ENCODE measurements at places on chromosomes 2 and 18.

DNA sequence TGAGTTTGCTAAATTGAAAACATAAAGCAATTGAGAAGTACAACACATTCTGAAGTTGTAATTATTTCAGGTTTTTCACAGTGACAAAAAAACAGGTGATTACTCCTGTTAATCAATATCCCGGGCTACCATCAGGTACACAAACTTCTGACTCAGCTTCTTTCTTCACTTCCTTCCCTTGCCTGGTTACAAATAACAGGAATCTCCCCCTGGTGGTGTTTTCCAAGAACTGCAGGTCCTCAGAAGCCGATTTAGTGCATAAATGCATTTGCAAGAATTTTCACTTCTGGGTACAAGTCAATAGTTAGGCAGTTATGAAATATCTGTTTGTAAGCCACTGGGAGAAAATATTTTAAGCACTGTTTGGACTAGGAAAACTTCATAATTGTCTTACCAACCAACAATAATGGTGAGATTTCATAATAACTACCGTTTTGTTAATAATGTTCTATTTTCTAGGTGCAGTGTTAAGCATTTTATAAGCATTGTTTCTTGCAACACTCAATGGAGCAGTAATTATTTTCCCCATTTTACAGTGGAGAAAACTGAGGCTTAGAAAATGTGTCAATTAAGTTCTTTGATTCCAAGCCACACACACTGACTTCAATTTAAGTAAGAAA lies 12.4 kb upstream of the GMCL1 start:
- DNase-seq = peak; percentile 61

GRCh38 chr2:150472511-150472899 lies 15.0 kb downstream of the RND3 start:
- no peak for DNase-seq

DNA sequence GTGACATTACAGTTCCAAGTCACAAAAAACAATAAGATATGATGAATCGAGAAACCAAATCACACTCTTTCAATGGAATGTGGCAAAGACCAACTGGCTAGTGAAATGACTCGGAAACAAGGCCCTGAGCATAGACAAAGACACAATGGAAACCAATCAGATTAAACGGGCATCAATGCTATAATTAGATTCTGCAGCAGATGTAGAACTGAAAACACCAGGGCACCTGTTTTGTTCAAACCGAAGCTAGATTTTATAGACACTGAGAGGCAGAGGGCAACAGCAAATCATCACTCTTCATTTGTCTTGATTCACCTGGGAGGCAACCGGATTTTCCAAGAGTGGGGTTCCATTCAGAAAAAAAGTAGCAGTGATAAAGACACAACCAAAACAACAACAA lies 92.8 kb upstream of the BARD1 start:
- no peak for DNase-seq

DNA sequence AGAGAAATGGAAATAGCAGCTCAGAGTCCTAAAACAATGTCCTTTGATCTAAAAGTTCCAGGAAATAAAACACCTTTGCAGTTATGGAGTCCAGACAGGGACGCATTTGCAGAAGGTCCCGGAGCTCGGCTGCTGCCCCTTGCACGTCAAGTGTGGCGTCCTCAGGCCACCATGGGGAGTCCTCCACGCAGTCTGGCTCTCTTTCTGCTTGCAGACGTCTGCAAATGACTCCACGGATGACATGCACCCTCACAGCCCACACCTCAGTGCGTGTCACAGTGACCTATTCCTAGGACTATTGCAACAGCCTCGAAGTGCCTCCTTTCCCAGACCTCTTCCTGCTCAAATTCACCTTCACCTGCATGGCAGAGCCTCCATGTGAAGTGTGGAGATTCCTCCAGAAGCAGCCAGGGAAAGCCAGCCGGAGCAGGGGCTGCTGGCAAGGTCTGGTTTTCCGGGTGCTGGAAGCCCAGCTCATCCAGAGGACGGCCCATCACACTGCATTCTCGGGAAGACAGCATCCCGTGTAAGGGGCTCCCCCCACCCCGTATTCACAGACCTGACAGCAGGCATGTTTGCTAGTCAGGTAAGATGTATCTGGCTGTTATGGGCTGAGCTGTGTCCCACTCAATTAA lies 137.7 kb downstream of the ASB1 start:
- no peak for DNase-seq

DNA sequence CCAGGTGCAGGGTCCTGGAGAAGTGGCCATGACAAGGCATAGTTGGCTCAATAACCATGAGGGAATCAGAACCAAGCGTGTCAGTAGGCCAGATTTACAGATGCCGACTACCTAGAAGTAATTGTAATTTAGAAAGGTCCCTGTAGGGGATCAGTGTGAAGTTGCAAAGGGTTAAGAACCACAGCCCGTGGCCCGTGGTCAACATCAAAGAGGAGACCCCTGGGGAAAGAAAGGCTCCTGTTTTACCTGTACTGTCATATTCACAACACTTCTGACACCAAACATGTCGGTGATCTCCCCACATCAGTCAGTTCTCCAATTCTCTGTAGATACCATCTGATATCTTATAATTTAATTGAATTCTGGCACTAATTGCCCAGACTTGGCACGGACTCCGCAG lies 31.0 kb downstream of the SP100 start:
- no peak for DNase-seq

GRCh38 chr2:37523814-37524362 lies 147.6 kb downstream of the CDC42EP3 start:
- no peak for DNase-seq

DNA sequence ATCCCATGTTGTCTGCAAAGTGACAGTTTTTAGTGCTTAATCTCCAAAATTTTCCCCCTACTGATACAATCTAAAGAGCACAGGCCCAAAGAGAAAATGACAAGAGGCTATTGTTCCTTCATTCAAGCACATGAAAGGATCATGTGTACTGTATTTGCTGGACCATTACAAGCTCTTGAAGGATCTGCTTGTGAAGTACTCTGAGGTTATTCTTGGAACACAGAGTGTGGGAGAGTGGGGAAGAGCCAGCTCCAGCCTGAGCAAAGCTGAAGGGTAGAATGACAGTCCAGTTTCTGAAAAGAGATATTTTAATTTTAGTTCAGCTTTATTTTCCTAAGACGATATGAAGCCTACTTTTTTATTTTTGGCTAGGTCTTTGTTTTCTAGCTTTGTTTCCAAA lies 112.2 kb downstream of the GALNT3 start:
- DNase-seq = no peak

GRCh38 chr2:63667132-63667700 lies 78.5 kb downstream of the MDH1 start:
- no peak for DNase-seq

DNA sequence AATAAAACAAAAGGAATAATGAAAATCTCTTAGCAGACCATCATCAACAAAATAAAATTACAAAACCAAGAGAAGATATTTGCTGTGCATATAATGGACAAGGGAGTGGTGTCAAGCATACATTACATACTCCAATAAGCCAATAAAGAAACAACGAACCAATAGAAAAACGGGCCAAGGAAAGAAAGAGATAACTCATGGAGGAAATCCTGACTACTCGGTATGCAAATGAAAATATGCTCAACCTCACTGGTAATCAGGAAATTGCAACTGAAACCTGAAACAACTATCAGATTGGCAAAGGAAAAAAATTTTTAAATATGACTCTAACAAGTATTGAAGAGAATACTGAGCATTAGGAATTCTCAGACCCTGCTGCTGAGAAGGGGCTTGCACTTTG lies 84.7 kb downstream of the BCL2 start:
- no peak for DNase-seq

DNA sequence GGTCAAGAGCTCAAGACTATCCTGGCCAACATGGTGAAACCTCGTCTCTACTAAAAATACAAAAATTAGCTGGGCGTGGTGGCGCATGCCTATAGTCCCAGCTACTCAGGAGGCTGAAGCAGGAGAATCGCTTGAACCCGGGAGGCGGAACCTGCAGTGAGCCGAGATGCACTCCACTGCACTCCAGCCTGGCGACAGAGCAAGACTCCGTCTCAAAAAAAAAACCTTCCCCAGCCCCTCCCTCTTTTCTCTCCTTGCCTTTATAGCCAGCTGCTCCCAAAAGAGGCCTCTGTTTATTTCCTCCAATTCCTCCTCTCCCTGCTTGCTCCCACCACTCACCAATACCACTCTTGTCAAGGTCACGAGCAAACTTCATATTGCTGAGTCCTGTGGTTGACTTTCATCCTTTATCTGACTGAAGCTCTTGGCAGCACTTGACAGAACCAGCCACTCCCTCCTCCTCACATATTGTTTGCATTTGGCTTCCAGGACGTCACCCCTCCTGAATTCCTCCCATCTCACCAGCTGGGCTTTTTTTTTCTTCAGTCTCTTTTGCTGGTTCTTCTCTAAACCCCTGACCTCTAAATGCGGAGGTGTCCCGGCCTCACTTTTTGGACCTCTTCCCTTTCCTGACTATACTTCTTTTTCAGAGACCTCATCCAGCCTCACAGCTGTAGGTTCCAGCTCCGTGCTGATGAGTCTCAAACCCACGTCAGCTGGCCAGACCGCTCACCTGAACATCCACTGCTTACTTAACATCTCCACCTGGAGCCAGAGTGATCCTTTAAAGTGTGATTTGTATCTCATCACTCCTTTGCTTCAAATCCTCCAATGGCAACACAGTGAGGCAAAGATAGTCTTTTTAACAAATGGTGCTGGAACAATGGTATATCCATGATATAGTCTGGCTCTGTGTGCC lies 84.6 kb upstream of the CAB39 start:
- no peak for DNase-seq

GRCh38 chr2:191499874-191500565 lies 177.9 kb upstream of the NABP1 start:
- DNase-seq = no peak

DNA sequence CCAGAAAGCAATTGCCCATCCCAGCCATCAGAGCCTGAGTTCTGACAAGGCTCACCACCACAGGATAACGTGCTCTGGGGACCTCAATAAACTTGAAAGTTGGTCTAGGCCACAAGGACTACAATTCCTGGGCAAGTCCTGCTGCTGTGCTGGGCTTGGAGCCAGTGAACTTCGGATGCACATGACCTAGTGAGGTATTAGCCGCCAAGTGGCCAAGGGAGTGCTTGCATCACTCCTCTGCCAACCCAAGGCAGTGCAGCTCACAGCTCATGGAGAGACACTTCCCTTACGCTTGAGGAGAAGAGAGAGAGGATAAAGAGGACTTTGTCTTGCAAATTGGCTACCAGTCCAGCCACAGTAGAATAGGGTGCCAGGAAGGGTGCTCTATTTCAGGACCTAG lies 219.6 kb downstream of the MBD2 start:
- DNase-seq = no peak

DNA sequence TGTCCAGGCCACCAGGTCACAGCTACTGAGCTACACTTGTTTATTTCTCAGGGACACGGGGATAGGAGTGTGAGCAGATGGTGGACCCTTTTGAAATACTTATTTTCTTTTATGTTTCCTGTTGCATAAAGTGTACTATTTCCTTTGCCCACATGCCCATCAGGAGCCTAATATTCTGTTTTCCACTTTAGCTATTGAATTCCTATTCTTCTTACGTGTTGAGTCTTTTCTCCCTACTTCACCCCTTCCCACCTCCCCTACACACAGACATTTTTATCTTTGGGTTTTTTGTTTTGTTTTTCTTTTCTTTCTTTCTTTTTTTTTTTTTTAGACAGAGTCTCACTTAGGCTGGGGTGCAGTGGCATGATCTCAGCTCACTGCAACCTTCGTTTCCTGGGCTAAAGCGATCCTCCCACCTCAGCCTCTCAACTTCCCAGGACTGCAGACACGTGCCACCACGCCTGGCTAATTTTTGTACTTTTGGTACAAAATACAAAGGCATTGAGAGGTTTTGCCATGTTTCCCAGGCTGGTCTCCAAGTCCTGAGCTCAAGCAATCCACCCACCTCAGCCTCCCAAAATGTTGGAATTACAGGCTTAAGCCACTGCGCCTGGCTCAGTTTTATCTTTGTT lies 5.2 kb upstream of the GPR55 start:
- DNase-seq = no peak

- DNase-seq = no peak
Measured at GRCh38 chr2:65379721-65380171, 52.7 kb downstream of the SPRED2 start.

DNA sequence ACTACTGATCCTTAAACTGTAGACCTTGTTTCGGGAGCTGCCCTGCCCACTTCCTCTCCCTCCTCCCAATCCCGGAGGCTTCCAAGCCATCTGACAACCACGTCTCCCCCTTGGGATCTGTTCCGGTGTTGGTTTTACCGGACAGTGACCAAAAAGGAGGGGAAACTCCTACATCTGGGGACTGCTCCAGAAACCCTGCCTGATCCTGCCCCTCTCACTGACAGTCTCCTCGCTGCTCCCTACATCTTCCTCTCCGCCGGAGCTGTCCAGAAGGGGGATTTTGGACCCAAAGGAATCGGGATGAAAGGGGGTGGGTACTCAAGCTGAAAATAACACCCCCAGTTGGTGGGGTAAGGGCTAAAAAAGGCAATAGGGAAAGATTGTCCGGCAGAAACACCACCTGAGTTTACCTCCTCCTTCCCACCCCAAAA lies 1.5 kb downstream of the INO80D start:
- peak; percentile 2 for DNase-seq

- no peak for DNase-seq
Measured at GRCh38 chr2:39730276-39730675, 48.8 kb downstream of the THUMPD2 start.

DNA sequence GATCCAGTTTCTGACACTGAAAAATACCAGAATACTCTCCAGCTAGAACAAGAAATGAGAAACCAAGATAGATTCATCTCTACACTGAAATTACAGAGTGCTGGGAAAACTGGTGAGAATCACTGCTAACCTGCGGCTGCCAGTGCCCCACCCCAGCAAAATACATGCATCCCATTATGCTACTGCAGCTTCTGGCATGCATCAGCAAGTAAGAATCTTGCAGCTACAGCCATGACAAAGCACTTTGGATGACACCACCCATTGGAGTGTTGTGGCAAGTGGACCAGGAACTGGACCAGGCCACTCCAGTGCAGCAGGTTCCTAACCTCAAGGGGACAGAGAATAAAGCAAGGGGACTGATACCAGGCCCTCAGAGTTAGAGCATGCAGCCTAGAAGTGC lies 378.8 kb upstream of the ETAA1 start:
- no peak for DNase-seq

GRCh38 chr2:113846429-113846828 lies 43.5 kb upstream of the ACTR3 start:
- DNase-seq = no peak

DNA sequence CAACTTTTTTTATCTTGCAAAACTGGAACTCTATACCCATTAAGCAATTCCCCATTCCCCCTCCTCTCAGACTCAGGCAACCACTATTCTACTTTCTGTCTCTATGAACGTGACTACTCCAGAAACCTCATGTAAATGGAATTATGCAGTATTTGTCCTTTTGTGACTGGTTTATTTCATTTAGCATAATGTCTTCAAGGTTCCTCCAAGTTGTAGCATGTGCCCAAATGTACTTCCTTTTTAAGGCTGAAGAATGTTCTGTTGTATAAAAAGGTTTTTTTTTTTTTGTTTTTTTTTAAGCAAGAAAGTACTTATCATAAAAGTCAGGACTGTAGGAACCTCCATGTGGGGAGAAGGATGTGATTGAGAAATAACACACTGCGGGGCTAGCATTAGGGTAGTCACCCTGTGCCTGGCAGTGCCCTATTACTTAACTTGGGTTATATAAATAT lies 262.9 kb upstream of the FBXO11 start:
- DNase-seq = no peak

GRCh38 chr2:165193178-165193777 lies 10.6 kb downstream of the SCN3A start:
- DNase-seq = no peak

- DNase-seq = no peak
Measured at GRCh38 chr2:148802448-148803220, 72.4 kb upstream of the KIF5C start.

- no peak for DNase-seq
Measured at GRCh38 chr2:86518481-86518880, 44.8 kb downstream of the CHMP3 start.

GRCh38 chr18:72700961-72701710 lies 157.0 kb upstream of the CBLN2 start:
- DNase-seq = no peak

Measured in stimulated activated CD4-positive, alpha-beta T cell treated with anti-CD3 and anti-CD28 coated beads, Interleukin-12 subunit alpha, Interleukin-12 subunit beta, amount 100 ng/mL, for 24 hours (primary cell).